Vagina (tissue), 2 donors: ENCODE measurements at places on chromosomes 5 and 9. TPM values are rescaled to one million over a fixed set of nuclear protein-coding genes. Genes with fewer than 3 reads are reported as not detected.
A peak's percentile ranks its signal among the peaks of the same experiment; 100 is the strongest.

- no peak for DNase-seq
- no peaks in the 10 kb centered on the region for H3K4me1 ChIP-seq
These were observed 94.5 kb upstream of the SPATA31D4 start for GRCh38 chr9:81833563-81834345.

- H3K36me3 ChIP-seq: no peaks in the 10 kb centered on the region
- no peaks in the 10 kb centered on the region for H3K27me3 ChIP-seq
- no peak for DNase-seq
- no peak overlapping the region for H3K27ac ChIP-seq
- no peak overlapping the region for H3K4me3 ChIP-seq
These were observed 150.5 kb downstream of the TLE1 start for GRCh38 chr9:81538890-81539289.

GRCh38 chr9:107548298-107549142 is 59.0 kb upstream of the KLF4 start:
- H3K27me3 ChIP-seq: no peaks in the 10 kb centered on the region
- DNase-seq: no peak
- H3K4me1 ChIP-seq: peaks cover 18% of the 10 kb centered on the region
- no peaks in the 10 kb centered on the region for H3K36me3 ChIP-seq

GRCh38 chr5:135020111-135020895 is 13.7 kb downstream of the PITX1 start:
- no peaks in the 10 kb centered on the region for H3K4me1 ChIP-seq
- H3K36me3 ChIP-seq: no peaks in the 10 kb centered on the region
- H3K27me3 ChIP-seq: no peaks in the 10 kb centered on the region
- no peak overlapping the region for H3K27ac ChIP-seq

DNA sequence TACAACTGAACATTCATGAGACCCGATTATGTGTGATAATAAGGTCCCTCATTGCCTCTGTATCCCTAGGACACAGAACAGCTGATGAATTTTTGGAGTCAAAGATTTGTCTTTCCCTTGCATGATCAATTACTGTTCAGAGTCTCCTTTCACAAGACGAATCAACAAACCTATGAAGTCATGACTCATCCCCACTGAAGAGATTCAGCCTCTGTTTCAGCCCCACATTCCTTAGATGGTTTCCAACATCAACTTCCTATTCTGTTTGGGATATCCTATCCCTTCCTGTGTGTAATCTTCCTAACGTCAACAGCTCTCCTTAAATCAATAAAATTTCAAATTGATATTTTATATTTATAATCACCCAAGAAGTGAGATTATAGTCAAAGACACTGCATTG is 199.0 kb downstream of the DNAH5 start:
- no peaks in the 10 kb centered on the region for H3K4me1 ChIP-seq
- H3K27ac ChIP-seq: no peak overlapping the region
- no peaks in the 10 kb centered on the region for H3K27me3 ChIP-seq
- no peaks in the 10 kb centered on the region for H3K36me3 ChIP-seq

DNA sequence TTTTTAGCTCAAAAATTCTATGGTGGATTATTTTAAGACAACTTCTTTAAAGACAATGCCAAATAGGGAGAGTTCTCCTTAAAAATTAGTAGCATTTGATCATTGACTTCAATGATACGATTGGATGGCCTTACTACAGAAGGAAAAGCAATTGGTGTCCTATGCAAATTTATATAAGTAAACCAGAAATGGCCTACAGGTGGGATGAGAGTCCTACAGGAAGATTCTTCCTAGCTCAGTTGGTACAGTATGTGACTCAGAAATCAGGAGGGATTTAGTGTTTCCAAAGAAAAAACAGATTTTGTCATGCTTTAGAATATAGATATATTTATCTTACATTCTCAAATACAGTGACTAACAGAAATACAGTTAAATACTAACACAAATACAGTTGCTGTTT is 6.5 kb downstream of the ANKRA2 start:
- DNase-seq: no peak
- H3K36me3 ChIP-seq: no peaks in the 10 kb centered on the region
- H3K4me3 ChIP-seq: no peak overlapping the region
- no peak overlapping the region for H3K27ac ChIP-seq
- H3K4me1 ChIP-seq: peaks cover 14% of the 10 kb centered on the region

DNA sequence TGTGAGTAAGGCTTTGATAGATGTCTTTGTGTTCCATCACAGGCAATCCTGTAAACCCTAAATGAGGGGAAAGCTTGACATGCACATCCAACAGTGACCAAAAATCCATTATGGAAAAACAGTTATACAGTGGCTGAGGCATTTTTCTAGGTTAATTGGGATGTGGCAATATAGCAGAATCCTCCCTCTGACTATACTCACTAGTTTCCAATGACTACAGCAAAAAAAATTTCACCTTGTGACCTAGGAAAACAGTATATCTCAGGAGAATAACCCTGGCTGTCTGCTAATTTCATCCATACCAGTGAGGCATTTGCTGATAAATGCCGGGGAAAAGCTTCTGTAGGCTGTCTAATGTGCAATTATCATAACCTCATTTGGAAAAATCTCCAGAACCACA is 49.9 kb upstream of the SNCAIP start:
- H3K4me1 ChIP-seq: no peaks in the 10 kb centered on the region
- H3K27ac ChIP-seq: no peak overlapping the region
- H3K36me3 ChIP-seq: no peaks in the 10 kb centered on the region

DNA sequence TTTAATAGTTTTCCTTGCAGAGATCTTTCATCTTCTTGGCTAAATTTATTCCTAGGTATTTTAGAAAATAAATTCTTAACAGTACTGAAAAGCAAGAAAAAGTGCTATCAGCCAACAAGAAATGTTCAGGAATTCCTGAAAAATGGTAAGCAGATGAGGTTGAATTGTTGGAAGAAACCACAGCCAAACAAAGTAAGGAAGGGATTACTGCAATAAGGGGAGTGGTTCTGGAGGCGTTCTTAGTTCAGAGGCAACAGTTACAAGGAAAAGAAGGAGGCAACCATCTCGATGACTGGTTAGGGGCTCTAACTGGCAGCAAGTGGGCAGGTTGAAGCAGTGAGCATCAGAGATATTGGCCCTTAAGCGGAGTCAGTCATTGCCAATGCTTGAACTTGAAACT is 12.8 kb upstream of the OR13J1 start:
- no peak for DNase-seq
- no peaks in the 10 kb centered on the region for H3K4me1 ChIP-seq
- no peaks in the 10 kb centered on the region for H3K36me3 ChIP-seq

- H3K4me3 ChIP-seq: no peak overlapping the region
- no peak for DNase-seq
- peaks cover 28% of the 10 kb centered on the region for H3K4me1 ChIP-seq
- H3K27ac ChIP-seq: no peak overlapping the region
- H3K27me3 ChIP-seq: no peaks in the 10 kb centered on the region
- H3K36me3 ChIP-seq: no peaks in the 10 kb centered on the region
These were observed 4.1 kb downstream of the TIGD6 start for GRCh38 chr5:149996205-149996890.

DNA sequence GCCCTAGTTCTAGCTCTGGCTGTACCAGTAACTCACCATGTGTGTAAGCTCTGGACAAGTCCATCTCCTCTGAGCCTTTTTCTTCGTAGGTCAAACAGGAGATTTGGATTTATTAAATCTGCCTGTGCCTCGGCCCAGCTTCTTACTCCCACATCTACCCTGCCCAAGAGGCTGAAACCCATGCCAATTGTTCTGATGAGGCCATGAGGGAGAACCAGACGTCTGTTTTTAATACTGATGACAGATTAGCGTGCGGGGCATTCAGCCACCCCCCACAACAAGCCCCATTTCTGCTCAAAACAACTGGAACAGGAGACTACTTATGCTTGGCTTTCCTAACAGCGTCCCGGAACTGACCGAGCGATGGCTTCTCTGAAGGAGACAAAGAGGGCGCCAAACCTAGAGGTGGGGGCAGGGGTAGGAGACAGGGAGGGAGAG is 81.2 kb upstream of the TRIM32 start:
- H3K4me3 ChIP-seq: no peak overlapping the region
- H3K4me1 ChIP-seq: peaks cover 7% of the 10 kb centered on the region
- DNase-seq: no peak
- H3K36me3 ChIP-seq: no peaks in the 10 kb centered on the region
- H3K27ac ChIP-seq: peak overlapping the region; percentile 70

Gene PGM5
- total RNA-seq: 102 TPM

Gene PCDHA9
- total RNA-seq: 0.25 TPM

Gene SCGB3A2
- not detected for total RNA-seq

Gene ABO
- total RNA-seq: 17.2 TPM

Gene ZNF618
- 7.4 TPM for total RNA-seq

Gene SPOCK1
- total RNA-seq: 70.7 TPM

Gene ARRDC1
- 114 TPM for total RNA-seq

Gene ACSL6
- total RNA-seq: 0.49 TPM

Gene SNX24
- total RNA-seq: 19.4 TPM

Gene LHFPL2
- total RNA-seq: 24.8 TPM
